ENCODE measurements at places on chromosomes 7 and 10.

GRCh38 chr10:96261930-96262329, 9.4 kb downstream of the BLNK start:
- no peaks in the 10 kb centered on the region for H3K36me3 ChIP-seq
- H3K27ac ChIP-seq, result no peak overlapping the region

- no peaks in the 10 kb centered on the region for H3K4me1 ChIP-seq
- no peak overlapping the region for H3K4me3 ChIP-seq
- no peaks in the 10 kb centered on the region for H3K27me3 ChIP-seq
- H3K27ac ChIP-seq, result no peak overlapping the region
- no peak for DNase-seq
Observed at GRCh38 chr7:52639981-52640380, 395.5 kb upstream of the POM121L12 start.

DNA sequence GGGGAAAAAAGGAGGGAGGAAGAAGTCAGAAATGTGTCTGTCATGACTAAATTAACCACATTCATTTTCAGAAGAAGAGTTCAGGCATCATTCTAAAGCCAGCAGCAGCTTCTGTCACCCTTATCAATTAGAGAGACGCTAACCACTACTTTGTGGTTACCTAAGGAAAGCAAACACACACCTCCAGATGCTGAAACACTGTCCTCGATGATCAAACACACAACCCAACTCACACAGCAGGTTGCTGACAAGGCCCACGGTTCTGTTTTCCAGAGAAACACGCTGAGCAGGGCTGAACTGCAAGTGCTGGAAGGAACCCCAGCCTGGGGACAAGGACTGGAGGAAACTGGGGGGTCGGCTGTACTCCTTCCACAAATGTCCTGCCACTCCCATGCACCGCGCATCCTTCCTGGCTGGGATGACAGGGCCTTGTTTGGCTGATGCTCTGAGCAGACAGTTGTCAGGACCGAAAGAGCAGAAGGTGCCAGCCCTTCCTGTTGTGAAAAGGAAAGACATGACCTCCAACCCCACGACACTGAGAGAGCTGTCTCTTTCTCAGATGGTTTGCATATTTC, 36.6 kb downstream of the PRKCQ start:
- peaks cover under 1% of the 10 kb centered on the region for H3K36me3 ChIP-seq
- H3K4me3 ChIP-seq, result peak overlapping the region; percentile 50
- H3K27ac ChIP-seq, result peak overlapping the region; percentile 84

- no peak for DNase-seq
- H3K4me1 ChIP-seq, result no peaks in the 10 kb centered on the region
- H3K36me3 ChIP-seq, result no peaks in the 10 kb centered on the region
- H3K27ac ChIP-seq, result no peak overlapping the region
- no peaks in the 10 kb centered on the region for H3K27me3 ChIP-seq
Observed at GRCh38 chr10:80896959-80897358, 359.3 kb downstream of the SH2D4B start.

GRCh38 chr7:123210986-123211385, 11.2 kb upstream of the SLC13A1 start:
- H3K4me3 ChIP-seq, result no peak overlapping the region
- H3K36me3 ChIP-seq, result no peaks in the 10 kb centered on the region
- no peaks in the 10 kb centered on the region for H3K4me1 ChIP-seq
- no peak for DNase-seq
- H3K27ac ChIP-seq, result no peak overlapping the region
- H3K27me3 ChIP-seq, result no peaks in the 10 kb centered on the region

DNA sequence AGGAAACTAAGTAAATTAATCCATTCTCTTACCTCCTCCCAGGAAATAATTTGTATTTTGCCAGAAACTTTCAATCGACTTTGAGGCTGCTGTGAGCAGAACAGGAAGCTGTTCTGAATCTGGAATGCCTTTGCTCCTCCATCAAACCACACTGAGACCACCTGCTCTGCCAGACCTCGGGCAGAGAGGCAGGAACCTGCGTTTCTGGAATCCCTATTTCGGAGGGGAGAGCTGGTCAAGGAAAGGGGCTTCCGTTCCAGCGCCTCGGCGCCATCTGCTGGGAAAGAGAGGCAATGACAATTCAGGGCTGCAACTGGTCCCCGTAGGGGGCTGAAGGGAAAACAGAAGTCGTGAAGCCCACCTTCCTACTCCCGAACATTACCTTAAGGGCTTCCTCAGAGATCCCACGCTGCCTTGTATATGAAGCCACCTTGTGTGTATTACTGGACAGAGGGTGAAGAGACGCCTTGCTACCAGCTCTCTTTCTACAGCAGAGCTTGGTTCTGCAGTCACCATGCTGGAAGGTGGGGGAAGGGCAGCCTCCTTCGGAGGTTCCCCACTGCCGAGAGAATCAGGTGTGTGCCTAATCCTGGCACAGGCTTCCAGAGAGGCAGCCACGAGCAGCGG, 31.2 kb downstream of the ZNF467 start:
- H3K27ac ChIP-seq, result no peak overlapping the region
- no peaks in the 10 kb centered on the region for H3K36me3 ChIP-seq
- peaks cover 2% of the 10 kb centered on the region for H3K4me1 ChIP-seq
- H3K27me3 ChIP-seq, result peaks cover 59% of the 10 kb centered on the region
- DNase-seq, result peak; percentile 40

GRCh38 chr10:112159469-112159868, 24.1 kb downstream of the GPAM start:
- no peak for DNase-seq
- H3K4me3 ChIP-seq, result no peak overlapping the region
- no peaks in the 10 kb centered on the region for H3K4me1 ChIP-seq
- no peaks in the 10 kb centered on the region for H3K27me3 ChIP-seq

- H3K4me1 ChIP-seq, result no peaks in the 10 kb centered on the region
- no peaks in the 10 kb centered on the region for H3K36me3 ChIP-seq
- DNase-seq, result no peak
- H3K27me3 ChIP-seq, result no peaks in the 10 kb centered on the region
Observed at GRCh38 chr10:67022099-67022498, 96.3 kb downstream of the LRRTM3 start.

- H3K4me3 ChIP-seq, result no peak overlapping the region
- no peaks in the 10 kb centered on the region for H3K27me3 ChIP-seq
- no peaks in the 10 kb centered on the region for H3K4me1 ChIP-seq
- DNase-seq, result no peak
Observed at GRCh38 chr10:810351-810846, 120.9 kb upstream of the DIP2C start.

DNA sequence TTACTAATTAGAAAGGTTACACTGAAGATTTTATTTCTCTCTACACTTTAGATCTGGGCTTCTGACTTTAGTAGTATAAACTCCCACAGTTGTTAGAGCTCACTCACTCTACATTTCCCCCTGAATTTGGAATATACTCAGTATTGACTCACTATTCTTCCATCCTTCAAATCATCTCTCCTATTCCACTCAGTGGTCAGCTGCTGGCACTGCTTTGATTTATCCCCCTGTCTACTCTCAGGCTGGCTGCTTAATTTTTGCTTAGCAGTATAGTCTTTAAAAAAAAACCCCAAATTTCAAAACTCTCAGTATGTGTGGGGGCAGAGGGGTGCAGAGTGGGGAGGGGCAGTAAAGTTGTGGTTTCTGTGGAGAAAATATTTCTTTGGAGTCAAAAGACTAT, 68.9 kb downstream of the CDK6 start:
- no peaks in the 10 kb centered on the region for H3K27me3 ChIP-seq
- no peak for DNase-seq
- no peak overlapping the region for H3K27ac ChIP-seq

DNA sequence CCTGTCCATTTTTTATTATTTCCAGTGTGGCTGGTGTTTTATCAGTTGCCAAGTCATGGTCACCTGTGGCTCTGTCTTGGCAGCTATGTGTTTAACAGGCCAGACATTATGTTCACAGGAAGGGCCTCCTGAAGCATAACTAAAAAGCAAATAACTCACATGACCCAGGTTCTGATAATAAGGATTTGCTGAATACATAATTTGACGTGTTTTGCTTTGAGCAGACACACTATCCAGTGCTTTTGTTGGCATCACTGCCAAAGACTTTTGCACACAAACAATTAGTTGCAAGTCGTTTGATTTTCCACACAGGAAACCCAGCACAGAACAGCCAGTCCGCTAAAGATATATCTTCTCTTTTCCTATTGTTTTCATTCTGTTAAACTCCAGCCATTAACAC, 173.6 kb downstream of the ARL4A start:
- H3K27me3 ChIP-seq, result no peaks in the 10 kb centered on the region
- H3K4me1 ChIP-seq, result no peaks in the 10 kb centered on the region
- H3K27ac ChIP-seq, result no peak overlapping the region
- DNase-seq, result no peak
- H3K4me3 ChIP-seq, result no peak overlapping the region

GRCh38 chr10:966466-967235, 21.6 kb upstream of the GTPBP4 start:
- H3K4me1 ChIP-seq, result peaks cover 3% of the 10 kb centered on the region
- no peak overlapping the region for H3K27ac ChIP-seq
- H3K4me3 ChIP-seq, result no peak overlapping the region
- peaks cover 27% of the 10 kb centered on the region for H3K27me3 ChIP-seq

DNA sequence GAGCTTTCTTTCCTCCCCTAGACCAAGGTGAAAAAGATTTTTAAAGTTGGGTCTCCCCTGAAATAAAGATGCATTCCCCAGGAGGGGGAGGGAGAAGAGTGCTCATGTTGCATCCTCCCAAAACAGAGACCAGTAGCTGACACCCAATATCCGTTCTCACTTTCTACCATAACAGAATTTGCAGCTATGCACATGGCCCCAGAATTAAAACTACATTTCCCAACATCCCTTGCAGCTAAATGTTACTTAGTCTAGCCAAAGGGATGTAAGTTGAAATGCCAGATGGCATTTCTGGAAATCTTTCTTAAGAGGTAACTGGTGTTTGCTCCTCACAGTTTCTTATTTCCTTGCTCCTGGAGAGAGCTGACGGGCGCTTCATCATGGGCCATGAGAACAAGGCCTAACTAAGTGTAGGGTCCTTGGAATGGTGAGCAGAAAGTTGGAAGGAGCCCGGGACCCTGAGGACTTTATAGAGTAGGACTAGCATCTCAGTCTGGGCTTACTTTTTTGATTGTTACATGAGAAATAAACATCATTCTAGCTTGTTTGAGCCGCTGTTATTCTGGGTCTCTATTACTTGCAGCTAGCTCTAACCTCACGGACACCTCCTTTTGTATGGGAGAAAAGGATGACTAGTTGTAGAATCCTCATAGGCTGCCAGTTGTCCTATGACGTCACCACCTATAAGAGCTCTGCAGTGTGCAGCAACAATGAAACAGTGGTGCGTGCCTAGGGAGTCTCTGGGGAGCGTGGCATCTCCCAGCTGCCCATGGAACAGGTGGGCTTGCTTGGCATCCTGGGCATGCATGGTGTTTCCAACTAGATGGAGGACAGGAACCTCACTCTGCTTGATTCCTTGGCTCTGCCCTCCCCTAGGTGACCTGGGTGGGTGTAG, 46.1 kb upstream of the EXOC6 start:
- DNase-seq, result no peak
- H3K4me3 ChIP-seq, result no peak overlapping the region
- H3K4me1 ChIP-seq, result no peaks in the 10 kb centered on the region
- no peak overlapping the region for H3K27ac ChIP-seq

GRCh38 chr10:63264617-63265221, 131.6 kb downstream of the NRBF2 start:
- peaks cover 9% of the 10 kb centered on the region for H3K36me3 ChIP-seq
- H3K4me1 ChIP-seq, result peaks cover 16% of the 10 kb centered on the region
- DNase-seq, result no peak

DNA sequence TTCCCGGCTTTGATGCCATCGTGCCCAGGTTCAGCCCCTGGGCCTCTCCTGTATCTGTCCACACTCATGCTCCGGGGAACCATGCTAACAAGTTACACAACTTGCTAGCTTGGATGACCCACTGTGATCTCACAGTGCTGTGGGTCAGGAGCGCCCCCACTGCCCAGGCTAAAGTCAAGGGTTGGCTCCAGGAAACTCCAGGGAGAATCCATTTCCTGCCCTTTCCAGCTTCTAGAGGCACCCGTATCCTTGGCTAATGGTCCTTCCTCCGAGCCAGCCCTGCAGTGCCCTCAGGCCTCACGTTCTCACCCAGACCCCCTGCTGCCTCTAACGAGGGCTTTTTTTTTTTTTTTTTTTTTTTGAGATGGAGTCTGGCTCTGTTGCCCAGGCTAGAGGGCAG, 19.5 kb downstream of the AMZ1 start:
- H3K27ac ChIP-seq, result no peak overlapping the region
- no peak overlapping the region for H3K4me3 ChIP-seq
- no peak for DNase-seq
- no peaks in the 10 kb centered on the region for H3K27me3 ChIP-seq
- H3K36me3 ChIP-seq, result no peaks in the 10 kb centered on the region

DNA sequence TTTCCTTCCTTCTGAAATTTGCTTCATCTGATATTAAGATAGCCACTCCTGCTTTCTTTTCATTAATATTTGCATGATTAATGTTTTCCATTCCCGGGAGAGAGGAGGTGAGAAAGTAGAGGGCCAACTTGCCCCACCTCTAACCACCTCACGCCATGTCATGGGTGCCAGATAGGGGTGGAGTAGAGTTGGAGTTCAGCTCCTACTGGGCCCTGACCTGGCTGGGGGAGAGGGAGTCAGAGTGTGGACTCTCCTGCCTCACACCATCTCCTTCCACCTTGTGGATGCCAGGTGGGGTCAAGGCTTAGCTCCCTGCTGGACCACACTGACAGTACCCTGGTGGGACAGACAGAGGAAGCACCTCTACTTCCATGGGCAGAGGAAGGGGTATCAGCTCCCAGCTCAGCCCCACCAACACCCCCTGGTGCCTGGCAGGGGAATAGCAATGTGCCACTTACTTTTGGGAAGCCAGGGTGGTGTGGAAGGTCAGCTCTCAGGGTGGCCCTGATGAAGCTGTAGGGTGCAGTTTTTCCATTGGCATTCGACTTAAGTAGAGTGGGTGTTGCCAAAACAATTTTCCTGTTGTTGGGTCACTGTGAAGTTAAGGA, 28.0 kb downstream of the CHST12 start:
- H3K4me1 ChIP-seq, result peaks cover 16% of the 10 kb centered on the region
- no peaks in the 10 kb centered on the region for H3K27me3 ChIP-seq
- H3K4me3 ChIP-seq, result no peak overlapping the region
- peaks cover 38% of the 10 kb centered on the region for H3K36me3 ChIP-seq
- no peak overlapping the region for H3K27ac ChIP-seq
- no peak for DNase-seq

DNA sequence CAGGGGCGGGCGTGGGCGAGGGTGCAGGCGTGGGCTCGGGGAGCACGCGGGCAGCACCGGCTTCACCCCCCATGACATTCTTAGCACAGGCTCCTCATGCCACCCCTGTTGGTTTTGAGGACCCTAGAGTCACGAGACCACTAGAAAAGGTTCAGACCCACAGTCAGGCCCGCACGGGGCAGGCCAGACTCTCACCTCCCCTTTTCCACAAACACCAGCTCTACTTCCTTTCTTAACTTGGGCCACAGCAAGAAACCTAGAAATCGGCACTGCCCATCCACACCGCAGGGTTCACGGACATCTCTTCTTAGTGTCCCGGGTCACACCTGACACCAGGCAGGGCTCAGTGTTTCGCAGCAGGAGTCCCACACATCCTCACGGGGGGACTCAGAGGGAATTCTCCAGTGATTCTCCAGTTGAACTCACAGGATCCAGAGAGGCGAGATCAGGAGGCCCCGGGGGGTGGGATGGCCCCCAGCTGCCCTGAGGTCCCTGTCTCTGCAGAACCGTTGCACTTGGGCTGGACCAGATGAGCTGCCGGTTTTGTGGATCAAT, 52.0 kb downstream of the JAKMIP3 start:
- DNase-seq, result no peak
- no peaks in the 10 kb centered on the region for H3K4me1 ChIP-seq
- no peaks in the 10 kb centered on the region for H3K36me3 ChIP-seq

- H3K4me3 ChIP-seq, result no peak overlapping the region
- H3K27me3 ChIP-seq, result no peaks in the 10 kb centered on the region
- H3K4me1 ChIP-seq, result no peaks in the 10 kb centered on the region
- no peak for DNase-seq
- no peaks in the 10 kb centered on the region for H3K36me3 ChIP-seq
Observed at GRCh38 chr7:24328050-24328449, 44.1 kb downstream of the NPY start.

Measured in T-cell (primary cell).